ENCODE measurements at places on chromosomes 7 and 10.

- no peak for DNase-seq
Measured at GRCh38 chr10:117748058-117748457, 205.5 kb downstream of the EMX2 start.

- no peak for DNase-seq
Measured at GRCh38 chr10:13152296-13152695, 9.1 kb upstream of the MCM10 start.

DNA sequence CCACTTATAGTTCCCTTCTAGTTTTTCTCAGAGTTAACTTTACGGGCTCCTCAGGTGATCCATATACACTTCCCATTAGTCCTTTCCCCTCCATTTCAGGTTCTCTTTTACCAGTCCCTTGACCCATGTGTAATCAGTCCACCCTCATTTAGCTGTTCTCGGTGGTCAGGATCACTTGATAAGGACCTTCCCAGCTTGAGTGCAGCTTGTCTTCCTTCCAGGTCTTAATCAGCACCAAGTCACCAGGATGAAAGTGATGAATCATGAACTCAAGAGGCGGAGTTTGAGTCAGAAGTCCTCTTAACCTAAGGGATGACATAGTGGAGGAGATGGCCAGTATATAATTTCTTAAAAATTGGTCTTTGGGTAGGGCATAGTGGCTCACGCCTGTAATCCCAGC is 63.1 kb upstream of the CNTNAP2 start:
- no peak for DNase-seq

GRCh38 chr10:74120911-74121310 is 29.7 kb downstream of the AP3M1 start:
- DNase-seq, result no peak

DNA sequence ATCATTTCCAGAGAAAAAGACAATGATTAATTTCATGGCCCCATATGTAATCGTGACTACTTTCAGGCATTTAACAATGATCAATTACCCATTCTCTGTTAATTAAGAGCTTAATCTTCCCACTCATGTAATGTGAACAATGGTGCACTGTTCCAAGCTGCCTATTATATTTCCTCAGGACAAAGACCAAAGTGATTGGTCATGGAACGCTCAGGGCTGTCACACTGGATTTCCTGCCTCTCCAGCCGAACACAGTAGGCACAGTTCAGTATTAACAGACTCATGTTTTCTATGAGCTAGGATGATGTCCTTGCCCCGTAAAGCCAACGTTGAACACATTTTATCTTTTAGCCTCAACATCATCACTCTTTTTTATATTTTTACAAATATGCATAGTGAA is 142.7 kb upstream of the FZD8 start:
- no peak for DNase-seq

DNA sequence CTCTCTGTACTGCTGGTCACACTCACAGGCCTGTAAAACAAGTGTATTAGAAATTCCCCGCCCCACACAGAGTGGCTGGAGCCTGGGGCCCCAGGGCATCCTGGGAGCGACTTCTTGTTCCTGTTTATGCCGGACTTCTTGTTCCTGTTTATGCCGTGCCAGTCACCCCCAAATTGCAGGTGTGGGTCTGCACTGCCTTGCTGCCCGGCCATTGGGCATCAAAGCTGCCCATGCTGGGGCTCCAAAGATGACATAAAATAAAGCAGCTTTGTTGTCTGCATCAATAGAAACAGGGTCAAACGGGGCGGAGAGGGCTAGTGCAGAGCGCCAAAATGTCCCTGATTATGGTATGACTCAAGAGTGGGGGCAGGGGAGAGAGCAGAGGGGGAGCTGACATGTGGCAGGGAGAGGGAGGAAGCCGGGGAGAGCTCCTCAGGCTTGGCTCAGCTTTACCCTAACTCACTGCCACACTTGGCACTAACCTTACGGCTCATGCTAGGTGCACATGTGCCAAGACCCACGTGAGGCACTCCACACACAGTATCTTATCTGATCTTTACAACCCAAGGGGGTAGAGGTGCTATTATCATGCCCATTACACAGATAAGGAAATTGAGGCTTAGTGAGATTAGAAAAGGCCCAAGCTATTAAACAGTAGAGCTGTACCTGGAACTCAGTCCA is 98.4 kb downstream of the PIP4K2A start:
- no peak for DNase-seq

GRCh38 chr10:122172361-122173008 is 98.6 kb upstream of the BTBD16 start:
- no peak for DNase-seq

GRCh38 chr7:157784041-157784835 is 447.4 kb downstream of the DNAJB6 start:
- DNase-seq, result no peak

- DNase-seq, result no peak
Measured at GRCh38 chr7:90563286-90563685, 32.8 kb upstream of the CDK14 start.

- no peak for DNase-seq
Measured at GRCh38 chr10:124198125-124198501, 104.7 kb upstream of the CHST15 start.

DNA sequence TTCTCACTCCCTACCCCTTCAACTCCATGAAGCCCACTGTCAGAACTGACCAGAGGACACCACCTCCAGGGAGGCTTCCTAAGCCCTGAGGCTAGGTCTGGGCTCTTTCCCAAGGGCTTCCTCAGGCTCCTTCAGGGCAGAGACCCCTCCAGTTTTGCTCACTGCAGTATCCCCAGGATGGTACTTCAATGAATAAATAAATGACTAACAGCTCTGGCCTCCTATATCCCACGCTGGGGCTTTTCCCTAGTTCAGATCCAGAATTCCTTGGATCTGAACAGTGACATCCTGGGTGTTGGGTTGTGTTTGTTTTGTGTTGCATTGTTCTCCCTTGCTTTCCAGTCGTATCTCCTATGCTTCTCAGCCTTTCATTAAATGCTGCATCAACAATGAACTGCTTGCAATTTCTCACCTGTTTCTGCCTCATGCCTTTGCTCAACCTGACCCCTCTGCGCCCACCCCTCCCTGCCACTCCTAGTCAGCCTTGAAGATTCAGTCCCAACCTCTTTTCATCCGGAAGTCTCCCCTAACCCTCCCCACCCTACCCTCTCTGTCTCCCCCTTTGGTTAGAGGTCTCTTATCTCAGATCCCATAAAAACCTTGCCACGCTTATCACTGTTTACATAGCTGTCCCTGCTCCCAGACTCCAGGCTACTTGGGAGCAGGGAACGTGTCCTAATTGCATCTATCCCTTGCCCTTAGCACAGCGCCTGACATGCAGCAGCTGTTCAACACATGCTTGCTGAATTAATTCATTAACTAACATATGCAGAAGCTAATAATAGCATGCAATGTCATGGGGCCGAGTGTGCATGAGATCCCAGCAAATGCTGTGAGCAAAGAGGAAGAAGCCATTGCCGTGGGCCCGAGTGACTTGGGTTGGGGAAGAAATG is 41.7 kb downstream of the PPP1R3C start:
- DNase-seq, result no peak

DNA sequence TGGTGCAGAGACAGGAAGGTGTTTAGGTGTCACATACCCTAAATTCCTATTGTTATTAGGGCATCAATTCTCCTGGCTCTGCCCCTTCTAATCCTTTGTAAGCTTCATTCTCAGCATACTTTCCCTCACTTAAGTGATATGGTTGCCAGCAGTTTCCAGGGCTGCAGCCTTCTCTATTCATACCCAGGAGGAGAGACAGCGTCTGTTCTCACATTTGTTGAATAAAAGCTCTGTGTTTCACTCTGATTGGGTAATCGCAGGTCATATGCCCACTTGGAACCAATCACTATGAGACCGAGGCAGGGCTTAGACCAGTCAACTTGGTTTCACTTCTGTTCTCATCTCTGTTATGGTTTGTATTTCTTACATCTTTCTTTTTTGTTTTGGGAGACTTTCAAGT is 109.6 kb upstream of the MTPN start:
- peak; percentile 48 for DNase-seq

DNA sequence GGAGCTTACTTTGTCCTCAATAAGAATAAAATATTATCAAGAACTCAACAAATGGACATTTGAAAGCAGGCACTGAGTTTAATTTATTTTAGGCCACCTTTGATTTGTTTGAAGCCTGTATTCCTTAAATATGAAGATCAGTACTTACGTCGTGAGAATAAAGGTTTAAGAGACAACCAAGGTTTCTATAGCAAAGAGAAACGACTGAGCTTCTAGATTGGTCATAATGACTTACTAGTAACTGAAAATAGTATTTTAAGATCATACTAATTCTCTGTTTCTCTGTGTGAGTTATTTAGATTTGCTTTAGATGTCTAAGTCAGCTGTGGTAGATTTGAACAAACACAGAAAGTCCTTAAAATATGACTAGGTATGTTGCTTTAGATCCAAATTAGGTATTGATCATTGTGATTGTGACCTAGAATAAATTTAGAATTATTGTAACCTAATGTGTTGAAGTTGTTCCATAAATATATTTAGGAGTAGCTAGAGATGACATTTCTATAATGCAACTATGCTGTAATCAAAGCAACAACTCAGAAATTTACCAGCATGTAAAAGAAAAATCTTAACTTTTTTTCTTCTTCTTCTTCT is 2.4 kb upstream of the GLCCI1 start:
- no peak for DNase-seq

DNA sequence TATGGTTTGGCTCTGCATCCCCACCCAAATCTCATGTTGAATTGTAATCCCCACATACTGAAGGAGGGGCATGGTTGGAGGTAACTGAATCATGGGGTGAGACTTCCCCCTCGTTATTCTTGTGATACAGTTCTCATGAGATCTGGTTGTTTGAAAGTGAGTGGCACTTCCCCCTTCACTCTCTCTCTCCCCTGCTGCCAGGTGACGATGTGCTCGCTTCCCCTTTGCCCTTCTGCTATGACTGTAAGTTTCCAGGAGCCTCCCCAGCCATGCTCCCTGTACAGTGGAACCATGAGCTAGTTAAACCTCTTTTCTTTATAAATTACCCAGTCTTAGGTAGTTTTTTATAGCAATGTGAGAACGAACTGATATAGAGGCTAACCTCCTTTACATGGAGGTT is 16.6 kb downstream of the PLPP4 start:
- DNase-seq, result no peak

DNA sequence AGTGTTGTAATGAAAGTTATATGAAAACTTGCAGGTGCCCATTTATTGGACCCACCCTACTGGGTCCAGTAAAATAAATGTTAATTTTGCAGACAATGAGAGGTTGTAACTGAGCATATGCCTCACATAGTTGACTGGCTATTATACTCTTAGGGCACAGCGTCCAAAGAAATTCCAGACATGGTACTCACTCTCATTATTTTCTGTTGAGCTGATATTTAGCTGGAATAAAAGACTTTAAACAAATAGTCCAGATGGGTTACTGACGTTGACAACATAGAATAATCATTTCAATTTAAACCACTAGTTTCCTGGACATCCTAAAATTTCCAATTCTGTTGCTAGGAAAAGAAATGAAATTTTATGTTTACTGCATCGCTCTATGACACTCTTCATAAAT is 174.5 kb downstream of the ZNF365 start:
- no peak for DNase-seq

GRCh38 chr7:22663357-22663718 is 63.7 kb upstream of the IL6 start:
- DNase-seq, result no peak

DNA sequence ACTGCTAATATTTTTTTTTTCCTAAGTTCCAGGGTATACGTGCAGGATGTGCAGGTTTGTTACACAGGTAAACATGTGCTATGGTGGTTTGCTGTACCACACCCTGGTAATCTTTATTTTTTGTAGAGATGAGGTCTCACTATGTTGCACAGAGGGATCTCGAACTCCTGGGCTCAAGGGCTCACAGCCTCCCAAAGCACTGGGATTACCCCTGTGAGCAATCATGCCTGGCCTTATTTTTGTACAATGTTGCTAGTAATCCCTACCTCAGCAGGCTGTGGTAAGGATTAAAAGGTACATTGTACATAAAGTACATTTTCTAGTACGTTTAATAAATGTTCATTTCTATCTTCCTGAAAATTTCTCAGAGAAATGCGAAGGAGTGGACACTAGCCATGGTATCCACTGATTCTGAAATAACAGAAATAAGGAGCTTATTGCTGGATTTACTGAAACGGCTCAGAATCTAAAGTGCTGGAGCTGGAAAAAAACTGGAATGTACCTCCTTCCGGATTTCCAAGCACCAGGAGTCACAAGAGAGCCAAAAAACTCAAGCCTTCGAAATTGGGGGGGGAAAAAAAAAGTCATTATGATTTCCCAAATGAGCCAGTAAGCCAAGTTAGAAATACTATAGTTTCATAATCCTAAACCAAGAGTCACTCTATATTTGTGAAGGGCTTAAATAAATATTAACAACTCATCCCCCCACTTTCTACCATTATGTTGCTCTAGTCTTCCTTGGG is 69.6 kb downstream of the NT5C2 start:
- no peak for DNase-seq

- no peak for DNase-seq
Measured at GRCh38 chr7:71601851-71602250, 469.9 kb downstream of the GALNT17 start.

- no peak for DNase-seq
Measured at GRCh38 chr7:124366118-124366517, 333.3 kb upstream of the TMEM229A start.

GRCh38 chr7:81007051-81007450 is 88.2 kb upstream of the SEMA3C start:
- no peak for DNase-seq

DNA sequence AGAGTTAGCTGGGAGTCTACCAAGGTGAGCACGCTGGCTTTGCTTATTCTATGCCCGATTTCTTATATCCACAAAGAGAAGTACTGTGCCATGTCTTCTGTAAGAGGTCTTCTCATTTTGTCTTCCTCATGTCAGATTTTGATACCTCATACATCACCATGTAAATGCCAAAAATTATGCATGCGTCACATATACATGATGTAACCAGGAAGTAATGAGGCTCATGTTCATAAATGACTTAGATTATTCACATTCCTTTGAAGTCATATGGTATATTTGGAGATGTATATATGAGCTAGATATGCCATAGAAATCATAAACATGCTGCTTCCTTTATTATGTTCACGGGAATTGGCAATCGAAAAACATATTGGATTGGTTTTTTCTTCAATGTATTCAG is 97.7 kb upstream of the CELF2 start:
- no peak for DNase-seq

DNA sequence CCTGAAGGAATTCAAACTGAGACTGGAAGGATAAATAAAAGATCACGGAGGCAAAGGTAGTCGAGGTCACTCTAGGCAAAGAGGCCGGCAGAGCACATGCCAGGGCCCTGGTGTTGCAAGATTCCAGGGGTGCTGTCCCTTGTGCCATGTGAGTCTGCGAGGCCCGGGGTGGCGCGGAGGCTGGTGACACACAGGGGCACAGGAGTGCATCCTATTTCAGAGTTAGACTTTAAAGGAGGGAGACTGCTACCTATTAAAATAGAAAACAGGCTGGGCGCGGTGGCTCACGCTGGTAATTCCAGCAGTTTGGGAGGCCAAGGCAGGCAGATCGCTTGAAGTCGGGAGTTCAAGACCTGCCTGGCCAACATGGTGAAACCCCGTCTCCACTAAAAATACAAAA is 12.6 kb downstream of the BEND7 start:
- no peak for DNase-seq

DNA sequence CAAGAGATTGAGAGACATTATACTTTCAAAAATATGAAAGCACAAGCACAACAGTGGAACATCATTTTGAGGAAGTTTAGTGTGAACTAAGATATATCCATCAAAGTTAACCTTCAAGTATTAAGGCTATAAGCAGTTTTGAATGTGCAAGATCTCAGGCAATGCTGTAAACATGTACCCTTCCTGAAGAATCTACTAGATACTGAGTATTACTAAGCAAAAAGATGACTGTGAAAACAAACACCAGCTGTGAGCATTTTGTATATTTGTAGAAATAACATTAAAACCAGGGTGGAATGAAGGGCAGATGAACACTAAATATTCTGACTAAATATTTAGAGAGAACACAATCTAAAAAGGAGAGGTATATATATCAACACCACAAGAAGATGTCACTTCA is 41.3 kb upstream of the ADRA2A start:
- no peak for DNase-seq
